Activated naive CD8-positive, alpha-beta T cell treated with anti-CD3 and anti-CD28 coated beads, Interleukin-2, amount 10 ng/mL, durations not matched to agents 7 days and 5 days (primary cell): ENCODE measurements at places on chromosomes 12 and 14. TPM values are rescaled to one million over a fixed set of nuclear protein-coding genes. Genes with fewer than 3 reads are reported as not detected.

GRCh38 chr14:90611936-90612335, 204.3 kb downstream of the TTC7B start:
- peaks cover 2% of the 10 kb centered on the region for H3K4me1 ChIP-seq
- no peak overlapping the region for H3K27ac ChIP-seq
- H3K4me3 ChIP-seq: no peak overlapping the region
- DNase-seq: no peak
- H3K36me3 ChIP-seq: no peaks in the 10 kb centered on the region

The MYH6 gene
- not detected for total RNA-seq

The CLEC9A gene
- not detected for total RNA-seq

DNA sequence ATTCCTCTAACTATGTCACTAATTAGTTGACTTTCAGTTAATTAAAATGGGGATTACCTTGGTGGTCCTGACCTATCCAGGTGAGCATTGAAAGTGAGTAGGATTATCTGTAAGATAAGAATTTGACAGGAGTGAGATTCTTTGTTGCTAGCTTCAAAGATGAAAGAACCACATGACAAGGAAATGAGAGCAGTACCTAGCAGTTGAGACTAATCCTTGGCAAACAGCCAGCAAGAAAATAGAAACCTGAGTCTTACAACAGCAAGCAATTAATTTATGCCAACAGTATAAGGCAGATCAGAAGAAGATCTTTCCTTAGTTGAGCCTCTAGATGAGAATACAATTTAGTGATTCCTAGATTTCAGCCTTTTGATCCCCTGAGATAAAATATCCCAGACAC, 1058.4 kb downstream of the LRFN5 start:
- H3K4me1 ChIP-seq: no peaks in the 10 kb centered on the region
- H3K4me3 ChIP-seq: no peak overlapping the region
- no peak for DNase-seq
- no peaks in the 10 kb centered on the region for H3K27me3 ChIP-seq

DNA sequence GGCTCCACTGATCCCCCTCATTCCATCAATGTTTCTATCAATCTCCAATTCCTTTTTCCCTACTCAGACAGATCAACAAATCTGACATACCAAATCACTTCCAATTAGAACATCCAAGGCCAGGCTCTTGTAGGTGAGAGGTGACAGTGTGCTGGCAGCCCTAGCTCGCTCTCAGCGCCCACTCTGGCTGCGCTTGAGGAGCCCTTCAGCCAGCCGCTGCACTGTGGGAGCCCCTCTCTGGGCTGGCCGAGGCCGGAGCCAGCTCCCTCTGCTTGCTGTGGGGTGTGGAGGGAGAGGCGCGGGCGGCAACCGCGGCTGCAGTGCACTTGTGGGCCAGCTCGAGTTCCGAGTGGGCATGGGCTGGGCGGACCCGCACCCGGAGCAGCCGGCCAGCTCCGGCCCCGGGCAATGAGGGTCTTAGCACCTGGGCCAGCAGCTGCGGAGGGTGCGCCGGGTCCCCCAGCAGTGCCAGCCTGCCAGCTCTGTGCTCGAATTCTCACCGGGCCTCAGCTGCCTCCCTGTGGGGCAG, 6.0 kb upstream of the ITPR2 start:
- no peak overlapping the region for H3K4me3 ChIP-seq
- DNase-seq: no peak
- no peak overlapping the region for H3K27ac ChIP-seq
- no peaks in the 10 kb centered on the region for H3K36me3 ChIP-seq

- H3K4me3 ChIP-seq: no peak overlapping the region
- H3K36me3 ChIP-seq: no peaks in the 10 kb centered on the region
- DNase-seq: no peak
- no peaks in the 10 kb centered on the region for H3K4me1 ChIP-seq
- peaks cover 4% of the 10 kb centered on the region for H3K27me3 ChIP-seq
- H3K27ac ChIP-seq: no peak overlapping the region
These were observed 68.3 kb downstream of the RERG start for GRCh38 chr12:15152868-15153267.

The RD3L gene
- not detected for total RNA-seq

GRCh38 chr14:100466111-100466856, 120.9 kb downstream of the BEGAIN start:
- no peaks in the 10 kb centered on the region for H3K36me3 ChIP-seq

The GUCY2C gene
- total RNA-seq: not detected

DNA sequence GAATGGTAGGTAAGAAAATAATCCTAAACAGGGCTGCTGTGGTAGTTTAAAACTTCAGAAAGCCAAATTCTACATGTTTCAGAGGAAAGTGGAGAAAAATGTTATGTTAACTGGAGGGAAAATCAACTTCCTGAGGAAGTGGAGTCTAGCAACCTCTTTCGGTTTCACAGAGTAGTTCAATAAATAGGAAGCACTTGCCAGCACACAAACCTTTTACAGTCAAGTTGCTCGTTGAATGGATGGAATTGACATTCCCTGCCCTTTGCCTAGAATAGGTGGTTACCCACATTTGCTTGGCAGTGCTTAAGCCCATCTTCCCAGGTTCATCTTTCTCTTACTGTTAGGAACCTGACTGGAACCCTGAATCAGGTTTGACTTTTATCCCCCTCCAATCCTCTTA, 15.9 kb downstream of the ANKRD13A start:
- peak overlapping the region; percentile 70 for H3K4me3 ChIP-seq
- DNase-seq: no peak
- no peaks in the 10 kb centered on the region for H3K27me3 ChIP-seq
- H3K27ac ChIP-seq: peak overlapping the region; percentile 89

The PNMA1 gene
- 34.9 TPM for total RNA-seq

- no peak overlapping the region for H3K4me3 ChIP-seq
- no peak overlapping the region for H3K27ac ChIP-seq
- H3K36me3 ChIP-seq: no peaks in the 10 kb centered on the region
- no peak for DNase-seq
- H3K4me1 ChIP-seq: no peaks in the 10 kb centered on the region
These were observed 51.3 kb upstream of the STXBP6 start for GRCh38 chr14:25101276-25101675.

DNA sequence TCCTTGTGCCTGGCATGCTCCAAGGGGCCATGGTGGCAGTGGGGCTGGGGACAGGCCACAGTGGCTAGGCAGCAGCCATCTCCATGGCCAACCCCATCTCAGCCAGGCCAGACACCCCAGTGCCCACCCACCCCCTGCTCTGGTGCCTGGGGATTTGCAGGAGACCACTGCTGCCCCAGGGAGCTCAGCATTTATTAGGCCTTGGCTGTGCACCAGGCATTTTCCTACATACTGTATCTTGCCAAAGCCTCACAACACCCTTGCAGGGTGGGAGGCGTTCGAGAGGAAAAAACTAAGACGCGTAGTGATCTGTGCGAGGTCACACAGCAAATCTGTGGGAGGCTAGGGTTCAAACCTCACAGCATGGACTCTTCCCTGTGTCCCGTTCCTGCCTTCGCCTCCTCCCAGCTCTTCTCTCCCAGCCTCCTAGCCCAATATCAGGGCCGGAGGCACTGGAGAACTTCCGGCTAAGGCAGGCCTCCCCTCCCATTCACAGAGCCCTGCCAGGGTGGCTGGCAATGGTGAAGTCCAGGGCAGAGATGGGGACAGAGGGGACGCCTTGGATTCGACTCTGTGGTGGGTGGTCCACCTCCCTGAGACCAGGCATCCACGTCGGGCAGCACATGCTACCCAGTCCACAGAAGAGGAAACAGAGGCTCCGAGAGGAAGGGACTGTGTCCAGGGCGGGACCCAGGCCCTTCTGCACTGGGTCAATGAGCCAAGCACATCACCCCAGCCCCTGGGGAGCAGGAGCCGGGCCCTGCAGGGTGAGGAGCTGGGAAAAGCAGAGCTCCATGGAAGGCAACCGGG, 57.4 kb downstream of the FAM222A start:
- peaks cover 2% of the 10 kb centered on the region for H3K27me3 ChIP-seq
- peaks cover 7% of the 10 kb centered on the region for H3K4me1 ChIP-seq
- no peak overlapping the region for H3K27ac ChIP-seq
- peak; percentile 20 for DNase-seq

GRCh38 chr14:80844872-80845271, 96.7 kb downstream of the CEP128 start:
- H3K27ac ChIP-seq: no peak overlapping the region
- DNase-seq: no peak
- no peaks in the 10 kb centered on the region for H3K4me1 ChIP-seq

The AQP5 gene
- total RNA-seq: not detected

The CBLN3 gene
- total RNA-seq: 3.2 TPM

- no peaks in the 10 kb centered on the region for H3K4me1 ChIP-seq
- no peak for DNase-seq
- H3K27me3 ChIP-seq: peaks cover 9% of the 10 kb centered on the region
- no peaks in the 10 kb centered on the region for H3K36me3 ChIP-seq
These were observed at the start of gene RHOJ for GRCh38 chr14:63204407-63205043. RHOJ (plus strand) TSS chr14:63204443; CDS start chr14:63204870, 427 bp downstream.

GRCh38 chr12:68792952-68793351, 15.0 kb upstream of the MDM2 start:
- no peaks in the 10 kb centered on the region for H3K36me3 ChIP-seq
- H3K4me3 ChIP-seq: no peak overlapping the region
- no peak for DNase-seq

GRCh38 chr14:59629444-59630287, 53.1 kb upstream of the CCDC175 start:
- no peak overlapping the region for H3K27ac ChIP-seq
- no peak for DNase-seq
- no peaks in the 10 kb centered on the region for H3K4me1 ChIP-seq
- H3K36me3 ChIP-seq: no peaks in the 10 kb centered on the region
- peaks cover 45% of the 10 kb centered on the region for H3K27me3 ChIP-seq

GRCh38 chr12:69331519-69331908, 16.7 kb upstream of the LYZ start:
- peaks cover 1% of the 10 kb centered on the region for H3K27me3 ChIP-seq
- H3K27ac ChIP-seq: peak overlapping the region; percentile 96
- no peak for DNase-seq
- H3K36me3 ChIP-seq: peaks cover 5% of the 10 kb centered on the region

- H3K27ac ChIP-seq: no peak overlapping the region
- no peaks in the 10 kb centered on the region for H3K36me3 ChIP-seq
- H3K27me3 ChIP-seq: peaks cover 43% of the 10 kb centered on the region
- H3K4me1 ChIP-seq: no peaks in the 10 kb centered on the region
- no peak for DNase-seq
- H3K4me3 ChIP-seq: no peak overlapping the region
These were observed 129.0 kb downstream of the AACS start for GRCh38 chr12:125194163-125194773.

- H3K36me3 ChIP-seq: no peaks in the 10 kb centered on the region
- no peak overlapping the region for H3K4me3 ChIP-seq
- DNase-seq: no peak
- H3K27me3 ChIP-seq: no peaks in the 10 kb centered on the region
- peaks cover 1% of the 10 kb centered on the region for H3K4me1 ChIP-seq
These were observed 74.4 kb downstream of the SLC24A4 start for GRCh38 chr14:92397150-92397952.

DNA sequence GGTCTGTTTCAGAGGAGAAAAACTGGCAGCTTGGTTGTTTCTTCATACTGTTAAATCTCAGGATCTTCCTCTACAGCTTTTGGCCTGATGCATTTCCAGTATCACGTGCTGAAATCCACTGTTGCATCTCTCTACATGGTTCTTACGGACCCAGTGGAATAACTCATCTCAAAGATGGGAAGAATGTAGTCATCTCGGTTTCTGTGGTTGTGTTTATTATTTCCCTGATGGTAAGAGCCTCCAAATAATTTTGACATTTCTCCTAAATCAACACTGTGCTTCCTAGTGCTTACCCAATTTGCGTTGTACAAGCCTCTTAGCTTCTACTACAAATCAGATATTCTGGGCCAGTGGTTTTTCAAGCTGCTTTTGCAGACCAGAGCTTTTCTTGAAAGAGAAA, 812.8 kb downstream of the C12orf50 start:
- no peaks in the 10 kb centered on the region for H3K4me1 ChIP-seq
- DNase-seq: no peak
- no peaks in the 10 kb centered on the region for H3K36me3 ChIP-seq
- no peak overlapping the region for H3K4me3 ChIP-seq
- H3K27me3 ChIP-seq: no peaks in the 10 kb centered on the region

GRCh38 chr14:99564256-99564925, 39.6 kb downstream of the CCDC85C start:
- no peaks in the 10 kb centered on the region for H3K36me3 ChIP-seq
- no peak for DNase-seq
- no peaks in the 10 kb centered on the region for H3K27me3 ChIP-seq
- H3K27ac ChIP-seq: no peak overlapping the region
- no peak overlapping the region for H3K4me3 ChIP-seq

DNA sequence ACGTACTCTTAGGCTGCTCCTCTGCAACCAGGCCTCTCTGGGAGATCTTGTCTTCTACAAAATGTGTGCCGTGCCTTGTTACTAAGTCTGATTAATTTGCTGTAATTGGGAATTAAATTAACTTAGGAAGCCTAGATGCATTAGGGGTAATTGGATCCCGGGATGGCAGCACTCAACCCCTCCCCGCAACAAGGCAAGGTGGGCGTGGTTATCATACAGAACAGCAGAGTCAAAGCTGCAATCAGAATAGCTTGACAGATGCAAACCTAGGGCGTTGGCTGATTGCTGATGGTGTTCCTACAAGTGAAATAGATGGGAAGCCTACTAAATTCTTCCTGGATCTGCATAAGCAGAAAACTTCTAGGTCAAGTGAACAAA, 34.5 kb upstream of the NFYB start:
- H3K27ac ChIP-seq: no peak overlapping the region
- DNase-seq: no peak
- H3K4me3 ChIP-seq: no peak overlapping the region
- peaks cover 8% of the 10 kb centered on the region for H3K27me3 ChIP-seq
- no peaks in the 10 kb centered on the region for H3K36me3 ChIP-seq

DNA sequence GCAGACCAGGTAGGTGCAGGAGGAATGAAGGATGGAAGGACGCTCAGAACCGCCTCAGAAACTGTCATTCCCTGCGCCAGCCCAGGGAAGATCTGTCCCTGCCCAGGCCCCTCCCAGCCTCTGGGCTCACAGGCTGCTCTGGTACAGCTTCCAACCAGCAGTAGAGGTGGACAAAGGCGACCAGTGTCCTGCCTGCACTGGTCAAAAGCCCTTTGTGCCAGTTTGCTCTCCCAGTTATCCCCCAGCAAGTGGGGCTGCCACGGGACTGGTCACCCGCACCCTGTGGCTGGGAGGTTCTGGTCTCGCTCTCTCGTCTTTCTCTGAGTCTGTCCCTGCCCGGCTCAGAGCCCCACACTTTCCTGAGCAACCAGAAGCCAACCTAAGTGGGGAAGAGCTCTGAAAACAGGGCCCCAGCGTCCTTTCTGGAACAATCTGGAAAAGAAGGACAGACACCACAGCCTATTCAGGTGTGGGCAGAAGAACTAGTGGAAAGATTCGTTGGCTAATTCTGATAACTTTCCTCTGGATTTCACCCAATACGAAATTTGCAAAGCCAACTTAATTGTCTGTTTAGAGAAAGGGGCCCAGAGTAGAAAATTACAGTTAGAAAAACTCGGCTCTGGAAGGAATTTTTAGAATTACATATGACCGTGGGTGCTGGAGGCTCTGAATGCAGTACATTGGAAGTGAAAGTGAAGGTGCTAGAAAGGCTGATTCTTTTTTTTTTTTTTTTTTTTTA, 21.7 kb downstream of the SNRNP35 start:
- peaks cover 1% of the 10 kb centered on the region for H3K36me3 ChIP-seq
- no peaks in the 10 kb centered on the region for H3K27me3 ChIP-seq
- no peak for DNase-seq
- H3K27ac ChIP-seq: no peak overlapping the region
- peaks cover 25% of the 10 kb centered on the region for H3K4me1 ChIP-seq

- no peaks in the 10 kb centered on the region for H3K4me1 ChIP-seq
- H3K27me3 ChIP-seq: no peaks in the 10 kb centered on the region
- H3K4me3 ChIP-seq: no peak overlapping the region
- DNase-seq: no peak
- no peak overlapping the region for H3K27ac ChIP-seq
These were observed 60.7 kb downstream of the INSM2 start for GRCh38 chr14:35594616-35595015.
